ENCODE measurements at places on chromosomes 6 and 20. TPM values are rescaled to one million over a fixed set of nuclear protein-coding genes. Genes with fewer than 3 reads are reported as not detected.

Gene SLC17A3
- total RNA-seq, result not detected

GRCh38 chr6:13248053-13248452 is 80.3 kb downstream of the TBC1D7 start:
- DNase-seq, result no peak

- DNase-seq, result no peak
These were observed 3.1 kb downstream of the MMP9 start for GRCh38 chr20:46011631-46012482.

DNA sequence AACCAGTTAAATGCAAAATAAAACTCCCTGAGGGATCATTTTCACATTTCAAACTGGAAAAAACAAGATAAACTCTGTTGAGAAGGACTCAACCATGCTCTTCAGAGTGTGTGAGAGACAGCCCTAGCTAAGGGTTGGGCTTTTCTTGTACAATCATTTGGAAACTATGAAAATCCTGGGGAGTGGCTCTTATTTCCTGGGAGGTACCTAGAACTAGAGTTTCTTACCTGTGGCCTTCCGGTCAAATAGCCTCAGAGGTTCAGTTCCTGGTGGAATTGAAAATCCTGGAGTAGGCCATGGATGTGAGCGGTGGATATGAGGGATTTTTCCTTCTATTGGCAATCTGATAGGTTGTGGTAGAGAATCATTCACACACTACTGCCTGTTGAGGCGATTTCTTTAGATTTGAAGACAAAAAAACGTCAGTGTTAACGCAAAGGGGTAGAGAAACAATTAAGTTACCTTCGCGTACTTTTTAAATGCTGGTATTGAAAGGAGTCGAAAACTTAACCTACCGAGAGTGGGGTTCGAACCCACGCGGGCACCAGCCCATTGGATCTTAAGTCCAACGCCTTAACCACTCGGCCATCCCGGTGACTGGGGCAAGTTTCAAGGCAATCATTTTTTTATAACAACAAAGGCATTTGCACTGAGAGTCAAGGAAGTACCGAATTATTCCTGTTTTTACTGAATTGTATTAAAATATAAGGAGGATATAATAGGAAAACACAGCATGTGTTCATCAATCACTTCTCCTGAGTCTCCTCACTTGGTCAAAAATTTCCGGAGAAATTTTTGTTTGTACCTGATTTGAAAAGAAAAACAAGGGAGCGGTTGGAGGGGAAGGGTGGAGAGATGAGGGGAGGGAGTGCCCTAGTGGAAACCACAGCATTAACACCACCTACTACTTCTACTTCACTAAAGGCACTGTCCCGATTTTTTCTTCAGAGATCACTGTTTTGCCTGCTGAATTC is 191.3 kb downstream of the OR2B2 start:
- no peak for DNase-seq

DNA sequence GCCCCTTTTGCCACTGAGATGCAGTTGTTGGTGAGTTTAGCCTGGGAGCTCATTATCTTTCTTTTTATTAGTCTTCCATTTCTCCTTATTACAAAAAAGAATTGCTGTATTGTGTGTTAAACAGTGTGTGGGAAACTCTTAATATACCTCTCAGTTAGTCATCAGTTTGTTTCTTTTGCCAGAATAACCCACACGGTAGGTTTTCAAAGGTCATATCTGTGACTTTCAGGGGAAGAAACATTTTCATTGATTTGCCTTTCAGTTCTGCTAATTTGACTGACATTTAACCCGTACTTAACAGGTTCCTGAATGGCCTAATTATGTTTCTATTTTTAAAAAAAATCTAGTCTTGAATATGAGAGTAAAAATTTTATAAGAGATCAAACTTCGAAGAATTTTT is 145.3 kb downstream of the KHDC1L start:
- DNase-seq, result no peak

DNA sequence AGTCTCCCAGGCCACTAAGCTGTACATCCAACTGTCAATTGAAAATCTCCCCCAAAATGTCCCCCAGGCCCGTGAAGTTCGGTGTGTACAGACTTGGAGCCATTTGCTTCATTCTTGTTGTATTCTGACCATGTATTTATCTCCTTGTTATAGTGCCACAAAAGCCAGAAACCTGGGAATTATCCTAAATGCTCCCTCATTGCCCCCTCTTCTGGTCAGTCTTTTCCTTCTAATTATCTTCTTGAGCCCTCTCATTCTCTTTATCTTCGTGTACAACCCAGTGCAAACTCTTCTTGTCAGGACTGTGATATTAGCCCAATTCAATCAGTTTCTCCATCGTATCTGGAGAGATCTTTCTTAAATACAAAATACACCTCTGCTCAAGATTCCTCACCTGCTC is 64.7 kb downstream of the RFX6 start:
- DNase-seq, result no peak
